ENCODE measurements at places on chromosomes 4 and X.

- DNase-seq, result peak; percentile 95
These were observed at the start of gene PLK4 for GRCh38 chr4:127880763-127881562. TSS of gene PLK4 (plus strand) at chr4:127880893. CDS start at chr4:127881135, 242 bp downstream.

- no peak for DNase-seq
These were observed 212.1 kb upstream of the ATP6AP2 start for GRCh38 chrX:40368611-40369061.

DNA sequence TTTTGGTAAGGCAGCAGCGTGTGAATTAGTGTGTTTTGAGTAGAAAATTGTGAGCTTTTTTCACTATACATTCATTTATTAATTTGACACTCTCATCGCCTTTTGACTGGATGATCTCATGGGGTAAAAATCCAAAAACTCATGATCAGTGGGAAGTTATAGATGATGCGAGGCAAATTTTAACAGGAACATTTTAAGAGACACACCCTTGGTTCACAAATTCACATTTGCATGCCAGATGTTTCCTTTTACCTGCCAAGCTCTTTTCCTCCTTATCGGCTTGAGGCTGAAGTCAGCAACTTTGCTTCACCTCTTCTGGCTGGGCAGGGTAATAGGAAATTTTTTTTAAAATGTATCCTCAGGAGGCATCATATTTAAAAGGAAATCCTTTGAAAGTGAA lies 318.0 kb upstream of the HS3ST1 start:
- DNase-seq, result no peak

- DNase-seq, result peak; percentile 3
These were observed 979.1 kb downstream of the TECRL start for GRCh38 chr4:63430105-63430504.

GRCh38 chrX:103406256-103406655 lies 29.9 kb downstream of the BEX3 start:
- DNase-seq, result no peak

DNA sequence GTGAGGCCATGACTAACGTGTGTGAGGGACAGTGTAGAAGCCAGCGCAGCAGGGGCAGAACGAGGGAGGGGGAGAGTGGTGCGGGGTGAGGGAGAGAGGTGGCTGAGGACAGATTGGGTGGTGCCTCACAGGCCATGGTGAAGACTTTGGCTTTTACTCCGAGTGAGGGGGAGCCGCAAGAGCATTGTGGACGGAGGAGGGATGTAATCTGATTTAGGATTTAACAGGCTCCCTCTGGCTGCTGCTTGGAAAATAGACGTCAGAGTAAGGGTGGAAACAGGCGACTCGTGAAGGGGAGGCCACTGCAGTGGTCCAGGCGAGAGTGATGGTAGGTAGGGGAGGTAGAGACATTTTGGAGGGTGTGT lies 13.0 kb downstream of the PPP1R3F start:
- peak; percentile 20 for DNase-seq

DNA sequence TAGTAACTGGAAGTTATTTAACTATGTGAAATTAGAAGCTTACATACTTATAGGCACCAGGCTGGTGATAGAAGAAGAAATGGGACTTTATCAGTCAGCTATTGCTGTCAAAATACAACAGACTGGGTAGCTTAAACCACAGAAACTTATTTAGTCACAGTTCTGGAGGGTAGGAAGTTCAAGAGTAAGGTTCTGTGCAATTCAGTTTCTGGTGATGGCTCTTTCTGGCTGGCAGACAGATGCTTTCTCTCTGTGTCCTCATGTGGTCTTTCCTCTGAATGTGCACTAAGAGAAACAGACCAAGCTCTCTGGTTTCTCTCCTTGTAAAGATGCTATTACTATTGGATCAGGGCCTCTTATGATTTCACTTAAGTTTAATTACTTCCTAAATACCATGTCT lies 92.1 kb upstream of the ANKRD50 start:
- DNase-seq, result no peak

DNA sequence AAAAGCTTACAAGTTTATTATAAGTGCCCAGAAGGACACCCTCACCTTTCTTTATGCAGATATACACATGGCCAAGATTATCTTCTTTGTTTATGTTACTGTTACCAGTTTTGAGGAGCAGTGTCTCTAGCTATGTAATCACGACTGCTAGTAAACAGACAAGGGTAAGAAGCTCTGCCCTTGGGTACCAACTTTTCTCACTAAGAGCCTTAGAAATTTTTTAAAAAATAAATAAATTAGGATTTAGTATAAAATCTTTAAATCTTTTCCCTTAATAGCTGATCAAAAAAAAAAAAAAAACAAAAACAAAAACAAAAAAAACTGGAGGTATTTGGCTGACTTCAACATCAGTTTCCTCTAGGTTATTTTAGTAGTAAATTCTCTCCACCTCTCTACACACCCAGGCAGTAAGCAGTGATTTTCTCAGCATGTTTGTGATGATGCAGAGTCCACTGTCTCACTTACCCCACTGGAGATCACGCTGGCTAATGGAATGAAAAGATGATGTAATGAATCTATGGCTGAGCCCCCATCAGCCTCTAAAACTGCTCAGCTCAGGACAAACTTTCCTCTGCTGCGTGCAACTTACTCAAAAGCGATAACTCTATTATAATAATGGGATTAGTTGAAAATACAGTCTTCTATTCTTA lies 125.9 kb downstream of the FRYL start:
- peak; percentile 20 for DNase-seq

- DNase-seq, result no peak
These were observed 1328.0 kb downstream of the FSTL5 start for GRCh38 chr4:160835789-160836188.

GRCh38 chr4:135238940-135239339 lies 1037.4 kb upstream of the PABPC4L start:
- peak; percentile 32 for DNase-seq

- DNase-seq, result no peak
These were observed 53.4 kb upstream of the PITX2 start for GRCh38 chr4:110676241-110676640.

GRCh38 chrX:48956728-48957414 lies 536 bp downstream of the OTUD5 start:
- peak; percentile 31 for DNase-seq

DNA sequence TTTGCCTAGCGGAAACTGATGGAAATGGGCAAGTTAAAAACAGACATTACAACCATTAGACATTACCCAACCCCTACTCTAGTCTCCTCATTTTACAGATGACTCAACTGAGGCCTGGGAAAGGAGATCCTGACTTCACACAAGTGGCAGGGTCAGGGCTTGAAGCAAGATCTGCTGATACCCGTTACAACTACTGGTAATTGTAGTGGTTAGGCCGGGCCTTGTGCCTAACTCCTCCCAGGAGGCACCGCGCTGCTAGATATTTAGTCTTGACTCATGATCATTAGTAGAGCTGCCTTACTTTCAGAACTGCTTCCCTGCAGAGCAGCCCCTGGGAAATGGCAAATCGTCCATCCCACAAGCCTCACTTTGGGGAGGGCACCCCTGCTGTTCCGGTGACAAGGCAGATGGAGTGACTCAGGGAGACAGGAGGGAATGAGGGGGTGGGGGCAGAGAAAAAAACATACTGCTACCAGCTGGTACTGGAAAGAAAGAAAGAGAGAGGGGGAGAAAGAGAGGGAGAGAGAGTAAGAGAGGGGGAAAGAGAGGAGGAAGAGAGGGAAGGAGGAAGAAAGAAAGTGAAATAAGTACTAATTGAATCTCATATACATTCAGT lies 12.2 kb downstream of the ARHGEF6 start:
- peak; percentile 91 for DNase-seq

- peak; percentile 20 for DNase-seq
These were observed 15.9 kb downstream of the SH3TC1 start for GRCh38 chr4:8215001-8215427.

- no peak for DNase-seq
These were observed 41.0 kb downstream of the UGT2B28 start for GRCh38 chr4:69321153-69321729.

GRCh38 chr4:15434091-15434490 lies 6.3 kb downstream of the C1QTNF7 start:
- no peak for DNase-seq

DNA sequence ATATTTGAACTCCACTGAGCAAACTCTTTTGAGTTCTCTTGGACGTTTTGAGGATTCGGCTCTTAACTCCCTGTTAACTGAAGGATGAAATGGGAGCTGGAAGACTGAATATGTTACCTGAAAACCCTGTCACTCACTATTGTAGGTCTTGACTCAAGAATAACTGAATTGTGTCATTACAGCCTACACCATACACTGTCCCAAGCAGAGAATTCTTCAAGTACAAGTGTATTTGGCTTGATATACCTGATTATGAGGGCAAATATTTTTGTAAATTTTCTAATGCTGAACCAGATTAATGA lies 276.1 kb downstream of the CFAP299 start:
- no peak for DNase-seq

DNA sequence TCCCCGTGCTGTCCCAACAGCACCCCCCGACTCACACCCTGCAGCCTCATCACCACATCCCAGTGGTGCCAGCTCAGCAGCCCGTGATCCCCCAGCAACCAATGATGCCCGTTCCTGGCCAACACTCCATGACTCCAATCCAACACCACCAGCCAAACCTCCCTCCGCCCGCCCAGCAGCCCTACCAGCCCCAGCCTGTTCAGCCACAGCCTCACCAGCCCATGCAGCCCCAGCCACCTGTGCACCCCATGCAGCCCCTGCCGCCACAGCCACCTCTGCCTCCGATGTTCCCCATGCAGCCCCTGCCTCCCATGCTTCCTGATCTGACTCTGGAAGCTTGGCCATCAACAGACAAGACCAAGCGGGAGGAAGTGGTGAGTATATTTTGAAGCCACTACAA lies 5.4 kb downstream of the AMELX start:
- no peak for DNase-seq

GRCh38 chrX:132365490-132365889 lies 123.3 kb downstream of the MBNL3 start:
- no peak for DNase-seq

GRCh38 chr4:128166982-128167381 lies 105.9 kb downstream of the LARP1B start:
- peak; percentile 11 for DNase-seq

DNA sequence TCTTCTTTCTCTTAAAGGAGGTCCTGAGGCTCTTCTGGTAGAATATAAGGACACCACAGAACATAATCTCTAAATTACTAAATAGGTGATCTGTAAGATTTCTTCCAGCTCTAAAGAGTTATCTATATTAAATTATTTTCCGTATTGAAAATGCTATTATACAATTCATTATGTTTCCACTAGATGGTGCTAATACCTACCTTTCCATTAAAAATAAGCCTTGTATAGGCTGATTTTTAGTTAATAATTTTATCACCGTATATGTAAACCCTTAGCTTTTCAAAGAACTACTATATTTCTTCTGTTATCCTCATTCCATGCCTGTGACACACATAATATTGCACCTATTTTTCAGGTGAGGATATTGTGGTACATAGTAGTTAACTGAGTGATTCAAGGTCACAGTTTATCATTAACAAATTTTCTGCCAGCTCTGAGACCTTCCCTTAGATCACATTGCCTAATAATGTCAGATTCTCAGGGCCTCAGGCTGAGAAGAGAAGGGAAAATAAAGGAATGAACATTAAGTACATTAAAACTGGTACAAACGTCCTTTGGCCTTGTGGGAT lies 138.8 kb downstream of the TEX11 start:
- DNase-seq, result peak; percentile 15

GRCh38 chr4:76523593-76523992 lies 88.6 kb downstream of the SHROOM3 start:
- DNase-seq, result no peak

DNA sequence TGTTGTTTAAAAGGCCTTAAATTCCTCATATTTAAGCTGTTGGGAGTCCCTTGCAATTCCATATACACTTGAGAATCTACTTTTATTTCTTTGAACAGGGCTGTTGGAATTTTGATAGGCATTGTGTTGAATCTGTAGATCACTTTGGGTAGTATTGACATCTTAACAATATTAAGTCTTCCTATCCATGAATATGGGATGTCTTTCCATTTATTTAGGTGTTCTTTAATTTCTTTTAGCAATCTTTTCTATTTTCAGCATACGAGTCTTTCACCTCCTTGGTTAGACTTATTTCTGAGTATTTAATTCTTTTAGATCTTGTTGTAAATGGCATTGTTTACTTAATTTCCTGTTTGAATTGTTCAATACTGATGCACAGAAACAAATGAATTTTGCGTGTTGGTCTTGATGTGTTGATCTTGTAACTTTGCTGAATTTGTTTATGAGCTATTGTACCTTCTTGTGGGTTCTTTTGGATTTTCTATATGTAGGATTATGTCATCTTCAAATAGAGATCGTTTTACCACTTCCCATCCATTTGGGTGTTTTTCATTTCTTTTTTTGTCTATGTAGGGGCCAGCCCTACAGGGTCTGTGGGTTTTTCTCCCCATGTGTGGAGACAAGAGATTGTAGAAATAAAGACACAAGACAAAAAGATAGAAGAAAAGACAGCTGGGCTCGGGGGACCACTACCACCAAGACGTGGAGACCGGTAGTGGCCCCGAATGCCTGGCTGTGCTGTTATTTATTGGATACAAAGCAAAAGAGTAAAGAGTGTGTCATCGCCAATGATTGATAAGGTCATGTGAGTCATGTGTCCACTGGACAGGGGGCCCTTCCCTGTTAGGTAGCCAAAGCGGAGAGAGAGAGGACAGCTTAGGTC lies 18.2 kb upstream of the CTBP1 start:
- no peak for DNase-seq

DNA sequence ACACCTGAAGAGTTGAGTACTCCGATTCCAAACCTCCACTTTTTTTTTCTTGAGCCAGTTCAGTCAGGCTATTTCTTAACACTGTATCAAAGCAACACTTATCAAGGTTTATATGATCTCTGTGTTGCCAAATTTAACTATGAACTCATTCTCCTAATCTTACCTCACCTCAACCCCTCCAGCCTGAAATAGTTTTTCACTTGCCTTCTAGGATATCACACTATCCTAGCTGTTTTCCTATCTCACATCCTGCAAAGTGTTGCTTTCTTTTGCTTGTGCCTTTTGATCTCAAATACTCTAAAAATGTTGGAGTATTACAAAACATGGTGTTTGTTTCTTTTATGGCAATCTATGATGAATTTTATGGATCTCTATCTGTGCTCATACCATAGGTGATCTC lies 415.0 kb downstream of the CFAP47 start:
- peak; percentile 48 for DNase-seq

- no peak for DNase-seq
These were observed 41.9 kb downstream of the SLC7A11 start for GRCh38 chr4:138200236-138200590.

DNA sequence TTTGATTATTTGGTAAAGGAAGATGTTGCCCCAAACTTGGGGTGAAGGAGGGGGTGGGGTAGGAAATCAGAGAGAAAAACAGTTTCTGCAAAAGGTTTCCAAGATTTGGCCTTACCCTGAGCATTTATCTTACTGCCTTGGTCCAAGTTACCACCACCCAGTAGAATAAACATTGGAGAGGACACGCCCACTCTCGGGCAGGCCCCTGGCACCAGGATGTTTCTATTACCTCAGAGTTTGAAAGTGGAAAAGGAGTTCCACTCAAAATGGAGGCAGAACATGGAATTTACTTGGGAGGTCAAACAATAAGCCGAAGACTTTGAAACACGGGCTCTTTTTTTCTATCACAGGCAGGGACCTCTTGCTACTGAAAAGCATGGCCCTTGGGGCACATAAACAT lies 113.7 kb downstream of the CHRNA9 start:
- DNase-seq, result no peak

Measured in ELR (cell line).